Stimulated activated CD8-positive, alpha-beta memory T cell treated with anti-CD3 and anti-CD28 coated beads, Interleukin-4, amount 100 ng/mL, for 24 hours (primary cell): ENCODE measurements at places on chromosomes 3 and 15.

DNA sequence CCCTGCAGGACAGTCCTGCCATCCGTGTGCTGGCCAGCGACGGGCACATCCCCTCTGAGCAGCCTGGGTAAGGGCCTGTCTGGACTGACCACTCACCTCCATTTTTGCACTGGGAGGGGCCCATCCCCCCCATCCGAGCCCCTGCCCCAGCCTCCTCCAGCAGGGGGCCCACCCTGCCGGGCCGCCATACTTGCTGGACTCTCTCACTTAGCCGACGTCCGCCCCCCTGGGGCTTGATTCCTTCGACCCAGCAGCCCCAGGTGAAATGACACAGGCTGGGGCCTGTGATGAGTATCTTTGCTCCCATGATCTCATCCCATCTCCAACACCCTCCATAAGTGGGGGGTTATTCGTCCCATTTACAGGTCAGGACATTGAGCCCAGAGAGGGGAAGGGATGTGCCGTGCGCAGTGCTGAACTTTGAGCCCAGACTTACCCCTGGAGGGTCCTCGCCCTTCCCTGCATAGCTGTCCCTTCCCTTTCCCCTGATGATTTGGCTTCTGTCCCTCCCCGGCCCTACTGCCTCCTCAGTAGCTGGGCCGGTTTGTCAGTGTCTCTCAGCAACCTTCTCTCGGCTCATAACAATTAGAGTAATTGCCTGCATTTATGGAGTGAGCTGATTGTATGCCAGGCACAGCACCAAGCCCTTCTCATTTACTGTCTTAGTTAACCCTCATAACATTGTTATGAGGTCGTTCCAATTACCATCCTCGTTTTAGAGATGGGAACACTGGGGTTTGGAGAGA is 4.2 kb downstream of the LMAN1L start:
- DNase-seq: no peak

DNA sequence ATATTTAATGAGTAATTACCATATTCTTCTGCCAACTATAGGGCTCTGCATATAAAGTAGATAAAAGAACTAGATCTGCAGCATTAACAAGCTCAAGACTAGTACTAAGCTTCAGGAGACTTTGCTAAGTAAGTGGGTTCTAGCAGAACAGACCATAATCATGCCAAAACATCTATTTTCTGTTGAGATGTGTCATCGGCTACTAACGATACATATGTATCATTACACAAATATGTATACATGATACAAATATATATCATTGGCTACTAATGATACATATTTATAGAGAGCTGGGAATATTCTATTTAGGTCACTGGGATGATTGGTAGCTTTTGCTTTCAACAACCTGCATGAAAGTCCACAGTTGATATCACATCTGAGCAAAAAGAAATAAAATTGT is 185.8 kb upstream of the DCBLD2 start:
- no peak for DNase-seq

GRCh38 chr3:49930922-49931321 is 1.3 kb upstream of the MON1A start:
- no peak for DNase-seq

DNA sequence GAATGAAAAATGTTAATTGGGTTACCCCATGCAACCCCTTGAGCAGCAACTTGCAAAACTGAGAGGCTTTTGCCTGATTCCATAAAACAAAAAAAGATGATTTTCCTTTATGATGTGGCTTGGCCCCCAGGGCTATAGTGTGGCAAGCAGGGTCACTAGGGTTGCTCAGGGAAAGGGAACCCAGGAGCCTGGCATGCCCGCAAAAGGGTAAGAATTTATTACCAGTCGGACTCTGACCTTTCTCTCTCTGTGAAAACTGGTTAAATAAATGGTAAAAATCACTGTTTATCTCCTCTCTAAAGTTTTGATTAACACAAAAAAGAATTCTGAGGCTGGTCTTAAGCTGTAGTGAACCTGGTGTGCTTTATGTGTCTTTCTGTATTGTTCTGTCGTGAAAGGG is 37.7 kb upstream of the SEC61A1 start:
- DNase-seq: no peak

DNA sequence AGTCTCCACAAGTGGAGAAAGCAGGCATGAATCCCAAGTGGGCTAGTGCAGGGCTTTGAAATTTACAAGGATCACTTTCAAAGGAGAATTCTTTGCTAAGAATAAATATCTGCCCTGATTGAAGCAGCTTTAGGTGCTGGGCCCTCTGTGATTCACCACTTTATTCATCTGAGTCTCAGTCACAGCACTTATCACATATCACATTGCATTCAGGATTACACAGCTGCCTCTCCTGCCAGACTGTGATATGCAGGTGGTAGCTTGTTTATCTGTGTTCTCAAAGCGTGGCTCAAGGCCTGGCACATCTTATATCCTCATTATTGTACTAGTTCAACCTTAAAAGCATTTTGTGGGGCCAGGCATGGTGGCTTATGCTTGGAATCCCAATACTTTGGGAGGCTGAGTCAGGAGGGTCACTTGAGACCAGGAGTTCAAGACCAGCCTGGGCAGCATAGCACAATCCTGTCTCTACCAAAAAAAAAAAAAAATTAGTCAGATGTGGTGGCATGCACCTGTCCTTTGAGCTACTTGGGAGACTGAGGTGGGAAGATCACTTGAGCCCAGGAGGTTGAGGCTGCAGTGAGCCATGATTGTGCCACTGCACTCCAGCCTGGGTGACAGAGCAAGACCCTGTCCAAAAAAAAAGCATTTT is 156.9 kb upstream of the EIF1B start:
- no peak for DNase-seq

GRCh38 chr3:46994801-46995731 is 15.6 kb downstream of the NBEAL2 start:
- no peak for DNase-seq

DNA sequence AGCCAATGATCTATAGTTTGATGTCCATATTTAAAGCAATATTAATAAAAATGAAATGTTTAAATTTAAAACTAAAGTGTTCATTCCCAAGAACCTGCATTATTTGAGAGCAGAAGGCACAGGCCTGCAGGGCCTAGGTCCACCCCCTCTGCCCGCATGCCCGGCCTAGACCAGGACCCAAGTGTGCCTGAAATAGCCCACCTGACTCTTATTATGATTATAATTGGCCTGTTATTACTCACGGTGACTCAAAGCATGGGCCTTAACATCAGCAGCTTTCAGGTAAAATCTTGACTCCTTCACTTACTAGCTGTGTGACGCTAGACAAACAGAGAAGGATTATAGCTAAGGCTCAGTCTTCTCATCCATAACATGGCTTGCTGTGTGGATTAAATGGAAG is 128.8 kb downstream of the PLCL2 start:
- DNase-seq: no peak

- no peak for DNase-seq
Measured at GRCh38 chr3:195461594-195462307, 18.9 kb upstream of the ACAP2 start.

DNA sequence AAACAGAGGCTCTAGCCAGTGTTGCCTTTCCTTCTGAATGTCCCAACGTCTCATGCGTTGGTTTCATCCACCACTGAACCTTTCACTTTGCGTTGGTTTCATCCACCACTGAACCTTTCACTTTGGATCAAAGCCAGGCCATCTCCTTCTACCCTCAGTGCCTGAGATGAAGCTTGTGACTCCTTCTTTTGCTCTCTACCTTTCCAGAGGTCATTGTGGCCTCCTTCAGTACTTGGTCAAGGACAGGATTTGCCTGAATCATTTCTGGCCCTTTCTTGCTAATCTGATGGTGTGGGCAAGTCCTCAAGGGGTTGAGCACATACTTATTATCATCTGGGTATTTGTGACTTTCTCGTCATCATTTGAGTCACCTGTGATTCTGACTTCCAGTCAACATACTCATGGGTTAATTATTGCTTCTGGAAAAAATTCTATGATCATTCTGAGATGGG is 50.0 kb downstream of the SELENOT start:
- no peak for DNase-seq

- no peak for DNase-seq
Measured at GRCh38 chr3:188789251-188789650, 382.5 kb upstream of the TPRG1 start.

DNA sequence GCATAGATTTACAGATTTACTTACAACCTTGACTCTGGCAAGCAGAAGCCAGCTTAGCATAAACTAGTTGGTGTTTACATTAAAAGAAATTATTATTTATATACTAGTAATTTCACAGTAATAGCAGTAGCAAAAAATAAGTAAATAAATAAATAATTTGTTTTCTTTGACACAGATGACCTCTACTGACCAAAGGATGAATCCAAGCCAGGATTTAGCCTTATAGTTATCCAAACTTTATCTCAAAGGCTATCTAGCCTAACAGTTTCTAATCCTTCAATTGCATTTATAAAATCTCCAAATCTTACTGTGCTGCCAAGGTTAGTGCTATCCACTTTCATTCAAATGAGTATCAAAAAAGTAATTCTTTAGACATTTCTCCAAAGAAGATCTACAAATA is 64.3 kb downstream of the FRMD5 start:
- no peak for DNase-seq

DNA sequence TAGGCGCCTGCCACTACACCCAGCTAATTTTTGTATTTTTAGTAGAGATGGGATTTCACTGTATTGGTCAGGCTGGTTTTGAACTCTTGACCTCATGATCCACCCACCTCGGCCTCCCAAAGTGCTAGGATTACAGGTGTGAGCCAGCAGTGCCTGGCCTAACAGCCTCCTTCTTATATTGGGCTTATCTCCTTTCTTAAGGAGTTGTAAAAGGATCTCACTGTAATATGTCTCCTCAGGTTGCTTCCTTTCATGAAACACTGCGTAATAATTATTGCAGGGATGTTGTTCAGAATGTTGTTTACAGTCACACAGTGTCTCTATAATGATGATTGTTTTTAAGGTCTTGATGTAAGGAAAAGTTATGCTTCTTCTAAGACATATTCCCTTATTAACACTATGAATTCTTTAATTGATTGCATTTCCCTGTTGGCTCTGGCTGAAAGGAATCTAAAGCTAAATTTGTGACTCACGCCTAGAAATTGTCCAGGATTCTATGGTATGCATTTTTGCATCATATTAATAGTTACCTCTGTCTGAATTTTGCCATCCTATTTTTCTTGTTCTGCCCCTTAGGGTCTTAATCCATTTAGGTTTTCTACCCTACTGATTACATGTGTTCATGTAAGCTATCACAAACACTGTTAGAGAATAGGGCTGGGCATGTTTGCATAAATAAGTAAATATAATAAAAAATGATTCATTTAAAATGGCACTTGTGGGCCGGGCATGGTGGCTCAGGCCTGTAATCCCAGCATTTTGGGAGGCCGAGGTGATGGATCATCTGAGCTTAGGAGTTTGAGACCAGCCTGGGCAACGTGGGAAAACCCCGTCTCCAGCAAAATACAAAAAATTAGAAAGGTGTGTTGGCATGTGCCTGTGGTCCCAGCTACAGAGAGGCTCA is 24.5 kb upstream of the RNF111 start:
- no peak for DNase-seq

- DNase-seq: no peak
Measured at GRCh38 chr15:33013827-33014445, 180.6 kb downstream of the FMN1 start.

- no peak for DNase-seq
Measured at GRCh38 chr15:79440355-79440908, 8.3 kb downstream of the MINAR1 start.

DNA sequence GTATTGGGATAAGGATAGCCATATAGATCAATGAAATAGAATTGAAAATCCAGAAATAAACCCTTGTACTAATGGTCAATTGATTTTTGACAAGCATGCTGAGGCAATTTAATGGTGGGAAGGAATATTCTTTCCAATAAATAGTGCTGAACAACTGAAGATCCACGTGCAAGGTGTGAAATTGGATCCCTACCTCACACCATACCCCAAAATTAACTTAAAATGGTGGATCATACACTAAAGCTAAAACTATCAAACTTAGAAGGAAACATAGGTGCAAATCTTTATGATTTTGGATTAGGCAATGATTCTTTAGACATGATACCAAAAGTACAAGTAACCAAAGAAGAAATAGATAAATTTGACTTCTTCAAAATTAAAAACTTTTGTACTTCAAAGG is 22.1 kb upstream of the SYNM start:
- no peak for DNase-seq

DNA sequence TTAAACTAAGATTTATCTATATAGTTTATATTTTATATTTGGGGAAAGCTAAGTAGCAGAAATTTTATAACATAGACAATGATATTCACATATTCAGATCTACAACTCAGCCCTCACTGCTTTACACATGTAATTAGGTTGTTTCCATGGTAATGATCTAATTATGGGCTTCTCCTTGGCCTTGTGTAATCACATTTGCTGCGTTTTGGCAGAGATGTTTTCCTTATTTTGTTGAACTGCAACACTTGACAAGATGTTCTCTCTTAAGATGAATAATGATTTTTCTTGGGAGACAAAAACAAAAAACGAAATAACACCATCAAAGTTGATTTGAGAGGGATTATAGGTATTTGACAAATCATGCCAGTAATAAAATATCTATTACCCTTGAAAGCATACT is 635.6 kb upstream of the TBL1XR1 start:
- DNase-seq: no peak

DNA sequence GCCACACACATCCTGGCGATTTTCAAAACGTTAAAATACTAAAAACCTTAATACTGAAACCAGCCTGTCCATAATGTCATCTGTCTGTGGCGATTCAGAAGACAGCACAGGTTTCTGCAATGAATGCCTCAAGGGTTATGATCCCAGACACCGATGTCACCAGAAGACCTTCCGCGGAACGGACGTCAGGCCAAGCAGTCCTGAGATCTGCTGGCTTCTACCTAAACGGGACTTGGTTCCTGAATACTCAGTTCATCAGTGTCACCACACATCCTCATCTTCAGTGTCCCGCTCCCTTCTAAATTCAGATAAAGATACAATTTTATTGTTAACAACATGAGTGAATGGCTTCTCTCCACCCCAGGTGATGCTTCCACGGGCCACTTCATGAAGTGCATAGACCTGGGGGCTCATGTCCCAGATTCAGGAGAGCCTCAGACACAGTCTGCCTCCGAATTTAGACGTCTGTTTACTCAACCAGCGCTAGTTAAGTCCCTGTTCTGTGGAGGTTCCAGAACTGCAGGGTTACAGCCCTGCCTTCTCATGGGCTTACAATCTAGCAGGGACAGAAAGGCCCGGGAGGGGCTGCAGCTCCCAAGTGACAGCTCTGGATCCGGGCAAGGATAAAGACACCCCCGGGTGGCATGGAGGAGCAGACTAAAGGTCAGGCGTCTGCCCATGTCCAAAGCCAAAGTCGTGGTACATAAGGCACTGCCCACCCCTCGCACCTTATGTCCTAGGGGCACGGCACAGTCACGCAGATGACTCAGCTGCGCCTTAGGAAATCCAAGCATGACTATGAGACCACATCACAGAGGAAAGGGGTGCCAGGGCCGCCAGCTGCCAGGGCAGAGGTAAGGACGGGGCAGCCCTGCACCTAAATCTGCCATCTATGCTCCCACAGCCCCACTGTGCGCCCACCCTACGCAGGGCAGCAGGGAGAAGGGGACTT is 75.9 kb downstream of the VGLL4 start:
- no peak for DNase-seq
